Activated T-helper 1 cell treated with anti-CD3 and anti-CD28 coated beads, Interleukin-12 subunit alpha, Interleukin-12 subunit beta, Interleukin-2, Interleukin-4 antibody, amounts not matched to agents 30 ng/mL and 10 ng/mL and 1 ng/mL, durations not matched to agents 14 hours and 24 hours and 36 hours (primary cell): ENCODE measurements at places on chromosomes 2 and 18. TPM values are rescaled to one million over a fixed set of nuclear protein-coding genes. Genes with fewer than 3 reads are reported as not detected.

DNA sequence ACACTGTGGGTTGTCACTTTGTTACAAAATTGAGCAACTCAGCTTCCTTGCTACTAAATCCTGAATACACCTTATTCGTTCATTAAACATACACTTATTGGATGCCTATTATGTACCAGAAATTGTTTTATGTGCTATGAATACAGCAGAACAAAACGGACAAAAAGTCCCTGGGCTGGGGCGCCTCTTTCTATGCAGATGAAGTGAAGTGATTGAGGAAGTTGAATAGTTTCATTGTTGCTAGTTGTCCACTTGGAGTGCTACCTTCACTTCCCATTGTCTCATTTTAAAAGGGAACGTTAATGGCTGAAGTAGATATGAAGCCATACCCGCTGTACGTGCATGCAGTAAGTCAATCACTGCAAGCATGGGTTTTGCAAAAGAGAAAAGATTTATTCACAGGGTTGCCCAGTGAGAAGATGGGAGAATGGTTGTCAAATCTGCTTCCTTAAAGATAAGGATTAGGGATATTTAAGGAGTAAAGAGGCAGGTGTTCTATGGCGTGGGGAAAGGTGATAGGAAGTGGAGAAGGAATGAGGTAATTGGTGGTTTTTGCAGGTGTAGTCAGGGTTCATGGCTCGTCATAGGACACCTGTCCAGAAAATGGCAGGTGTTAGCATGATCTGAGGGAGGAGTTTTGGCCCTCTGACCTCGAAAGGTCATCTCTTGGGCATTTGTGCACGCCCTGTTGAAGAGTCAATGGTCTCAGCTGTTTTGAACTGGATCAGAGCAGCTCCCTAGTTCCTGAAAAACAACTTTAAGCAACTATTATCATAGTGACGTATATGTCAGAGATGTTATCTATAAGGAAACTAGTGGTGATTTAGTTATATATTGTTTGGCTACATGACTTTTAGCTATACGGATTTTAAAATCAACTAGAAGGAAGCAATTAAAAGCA is 23.5 kb downstream of the TRPM8 start:
- H3K36me3 ChIP-seq = no peaks in the 10 kb centered on the region
- H3K27ac ChIP-seq = no peak overlapping the region
- H3K4me3 ChIP-seq = no peak overlapping the region
- H3K4me1 ChIP-seq = peaks cover 7% of the 10 kb centered on the region

GRCh38 chr18:80109676-80110078 is 615 bp downstream of the ADNP2 start:
- H3K4me1 ChIP-seq = peaks cover 28% of the 10 kb centered on the region
- peak overlapping the region; percentile 73 for H3K27ac ChIP-seq
- H3K27me3 ChIP-seq = peaks cover under 1% of the 10 kb centered on the region

GRCh38 chr2:174336501-174337336 is 2.0 kb downstream of the SP9 start:
- DNase-seq = no peak
- no peak overlapping the region for H3K27ac ChIP-seq
- peaks cover 38% of the 10 kb centered on the region for H3K4me1 ChIP-seq
- H3K27me3 ChIP-seq = peaks cover 70% of the 10 kb centered on the region
- H3K4me3 ChIP-seq = no peak overlapping the region

GRCh38 chr18:7568426-7568825 is 1.3 kb downstream of the PTPRM start:
- H3K27ac ChIP-seq = no peak overlapping the region
- peaks cover 9% of the 10 kb centered on the region for H3K4me1 ChIP-seq
- H3K36me3 ChIP-seq = peaks cover 2% of the 10 kb centered on the region

DNA sequence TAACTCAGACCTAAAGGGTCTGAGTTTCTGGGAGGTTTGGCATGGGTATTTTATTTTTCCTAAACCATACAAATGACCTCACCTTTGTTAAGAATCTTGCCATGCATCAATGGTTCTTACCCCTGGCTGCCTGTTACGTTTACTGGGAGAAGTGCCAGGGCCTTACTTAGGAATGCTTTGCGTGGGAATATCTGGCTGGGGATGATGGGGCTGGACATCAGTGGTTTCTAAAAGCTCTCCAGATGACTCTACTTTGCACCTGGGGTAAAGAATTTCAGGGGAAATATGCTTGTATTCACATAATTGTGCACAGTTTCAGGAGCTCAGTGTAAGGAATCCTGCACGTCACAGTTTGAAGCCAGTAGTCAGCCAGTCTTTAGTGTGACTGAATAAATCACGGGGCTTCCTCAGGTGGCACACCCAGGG is 18.2 kb upstream of the DAW1 start:
- no peaks in the 10 kb centered on the region for H3K4me1 ChIP-seq
- no peaks in the 10 kb centered on the region for H3K36me3 ChIP-seq
- DNase-seq = no peak
- H3K27me3 ChIP-seq = peaks cover 3% of the 10 kb centered on the region

GRCh38 chr2:36737131-36737750 is 40.7 kb downstream of the VIT start:
- H3K4me1 ChIP-seq = no peaks in the 10 kb centered on the region
- H3K27me3 ChIP-seq = peaks cover 12% of the 10 kb centered on the region
- DNase-seq = no peak
- H3K4me3 ChIP-seq = no peak overlapping the region
- H3K36me3 ChIP-seq = no peaks in the 10 kb centered on the region
- no peak overlapping the region for H3K27ac ChIP-seq

The MRO gene
- not detected in 2 replicates for total RNA-seq

The ALLC gene
- not detected in 2 replicates for total RNA-seq

The CRYBA2 gene
- total RNA-seq = 0.36 TPM in 1 of 2 replicates, not detected in the other

The REEP1 gene
- total RNA-seq = 0.26 and 0.81 TPM in 2 replicates

The SKOR2 gene
- total RNA-seq = not detected in 2 replicates
